Trophoblast cell (in vitro differentiated cells and primary cell): ENCODE measurements at places on chromosomes 16 and 17.

DNA sequence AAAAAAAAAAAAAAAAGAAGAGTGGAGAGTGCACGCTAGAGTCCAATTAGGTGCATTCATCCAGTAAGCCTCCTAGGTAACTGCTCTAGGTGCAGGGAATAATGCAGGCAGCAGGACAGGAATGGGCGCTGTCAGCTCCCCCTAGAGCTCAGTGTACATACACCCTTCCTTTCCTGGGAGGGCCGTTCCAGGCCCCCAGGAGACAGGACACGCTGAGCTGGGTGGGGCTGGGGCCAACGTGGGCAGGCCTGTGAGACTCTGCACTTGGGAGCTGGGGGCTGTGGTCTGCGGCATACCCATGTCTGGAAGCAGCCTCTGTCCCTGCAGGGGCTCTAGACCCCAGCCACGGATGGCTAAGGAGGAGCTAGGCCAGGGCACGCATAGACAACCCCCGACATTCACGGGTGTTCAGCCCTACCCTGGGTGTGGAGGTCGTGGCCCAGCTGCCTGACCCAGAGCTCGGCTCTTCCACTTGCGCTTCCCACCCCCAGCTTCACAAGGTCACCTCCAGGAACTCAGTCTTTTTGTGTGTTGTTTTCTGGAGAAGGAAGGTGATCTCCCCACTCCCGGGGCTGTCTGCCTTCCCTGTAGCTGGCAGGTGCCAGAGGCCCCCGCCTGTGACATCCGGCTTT, 1.0 kb upstream of the ANTKMT start:
- H3K27me3 ChIP-seq = peaks cover 12% of the 10 kb centered on the region
- no peak overlapping the region for H3K4me3 ChIP-seq

DNA sequence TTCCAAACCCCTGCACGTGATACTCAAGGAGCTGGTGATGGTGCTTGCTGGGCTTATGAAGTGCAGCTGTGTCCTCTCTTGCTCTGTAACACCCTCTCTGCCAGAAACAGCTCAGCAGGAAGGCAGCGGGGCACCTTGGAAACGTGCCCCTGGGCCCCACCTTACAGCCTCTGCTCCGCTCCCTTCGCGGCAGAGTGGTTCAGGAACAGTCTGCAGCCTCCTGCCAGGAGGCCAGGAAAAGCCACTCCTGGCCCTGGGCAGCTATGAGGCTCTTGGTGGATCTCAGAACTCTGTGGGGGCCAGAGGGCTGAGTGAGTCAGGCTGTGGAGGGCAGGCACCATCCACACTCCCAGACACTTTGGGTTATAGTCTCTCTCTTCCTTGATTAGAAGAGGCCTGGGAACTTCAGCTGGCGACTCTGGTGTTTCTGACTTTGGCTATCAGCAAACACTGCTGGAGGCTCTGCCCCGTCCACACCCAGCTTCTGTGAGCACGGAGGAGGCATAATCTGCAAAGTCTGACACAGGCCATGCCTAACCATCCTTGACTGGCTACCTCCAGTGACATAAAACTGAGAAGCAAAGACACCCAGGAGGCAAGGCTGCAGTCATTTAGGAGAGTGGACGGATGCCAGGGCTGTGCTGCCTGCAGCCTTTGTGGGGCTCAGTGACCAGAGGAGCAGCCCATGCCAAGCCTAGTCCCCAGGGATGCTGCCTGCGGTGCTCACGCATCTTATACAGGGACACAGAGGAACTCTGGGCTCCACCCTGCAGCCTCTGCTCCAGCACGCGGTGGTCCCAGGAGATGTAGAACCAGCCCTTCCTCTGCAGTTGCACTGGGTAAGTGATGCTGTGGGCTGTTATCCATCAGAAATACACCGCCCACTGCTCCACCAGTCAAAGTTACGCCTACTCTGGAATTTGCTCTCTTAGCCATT, 65.3 kb downstream of the METRNL start:
- no peaks in the 10 kb centered on the region for H3K36me3 ChIP-seq
- no peak overlapping the region for H3K27ac ChIP-seq

GRCh38 chr17:3771140-3771539, 29.8 kb downstream of the ITGAE start:
- no peaks in the 10 kb centered on the region for H3K27me3 ChIP-seq
- H3K27ac ChIP-seq = no peak overlapping the region
- DNase-seq = no peak
- no peak overlapping the region for H3K4me3 ChIP-seq
- no peaks in the 10 kb centered on the region for H3K4me1 ChIP-seq

DNA sequence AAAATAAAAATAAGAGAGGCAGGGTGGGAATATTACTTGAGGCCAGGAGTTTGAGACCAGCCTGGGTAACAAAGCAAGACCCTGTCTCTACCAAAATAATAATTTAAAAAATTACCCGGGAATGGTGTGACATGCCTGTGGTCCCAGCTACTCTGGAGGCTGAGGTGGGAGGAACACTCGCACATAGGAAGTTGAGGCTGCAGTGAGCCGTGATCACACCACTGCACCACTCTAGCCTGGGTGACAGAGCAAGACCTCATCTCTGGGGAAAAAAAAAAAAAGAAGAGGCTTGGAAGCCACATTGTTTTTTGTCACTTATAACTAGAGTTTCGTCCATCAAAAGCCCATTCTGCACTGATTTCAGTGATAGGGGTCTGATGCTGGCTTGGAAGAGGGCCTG, 3.3 kb upstream of the TMEM235 start:
- H3K27ac ChIP-seq = no peak overlapping the region
- H3K36me3 ChIP-seq = peaks cover 16% of the 10 kb centered on the region
- no peak for DNase-seq
- no peak overlapping the region for H3K4me3 ChIP-seq
- peaks cover 23% of the 10 kb centered on the region for H3K27me3 ChIP-seq

- H3K27me3 ChIP-seq = no peaks in the 10 kb centered on the region
- no peaks in the 10 kb centered on the region for H3K36me3 ChIP-seq
- no peak overlapping the region for H3K27ac ChIP-seq
- H3K4me1 ChIP-seq = no peaks in the 10 kb centered on the region
- no peak overlapping the region for H3K4me3 ChIP-seq
These were observed 65.2 kb upstream of the KIF2B start for GRCh38 chr17:53757559-53757958.

- no peaks in the 10 kb centered on the region for H3K27me3 ChIP-seq
- H3K4me1 ChIP-seq = no peaks in the 10 kb centered on the region
- H3K27ac ChIP-seq = no peak overlapping the region
These were observed 143.2 kb upstream of the TNRC6C start for GRCh38 chr17:77815127-77815905.

GRCh38 chr17:8439681-8440080, 4.0 kb downstream of the NDEL1 start:
- peaks cover 8% of the 10 kb centered on the region for H3K36me3 ChIP-seq
- no peak overlapping the region for H3K27ac ChIP-seq
- H3K27me3 ChIP-seq = no peaks in the 10 kb centered on the region
- H3K4me1 ChIP-seq = no peaks in the 10 kb centered on the region
- DNase-seq = no peak

DNA sequence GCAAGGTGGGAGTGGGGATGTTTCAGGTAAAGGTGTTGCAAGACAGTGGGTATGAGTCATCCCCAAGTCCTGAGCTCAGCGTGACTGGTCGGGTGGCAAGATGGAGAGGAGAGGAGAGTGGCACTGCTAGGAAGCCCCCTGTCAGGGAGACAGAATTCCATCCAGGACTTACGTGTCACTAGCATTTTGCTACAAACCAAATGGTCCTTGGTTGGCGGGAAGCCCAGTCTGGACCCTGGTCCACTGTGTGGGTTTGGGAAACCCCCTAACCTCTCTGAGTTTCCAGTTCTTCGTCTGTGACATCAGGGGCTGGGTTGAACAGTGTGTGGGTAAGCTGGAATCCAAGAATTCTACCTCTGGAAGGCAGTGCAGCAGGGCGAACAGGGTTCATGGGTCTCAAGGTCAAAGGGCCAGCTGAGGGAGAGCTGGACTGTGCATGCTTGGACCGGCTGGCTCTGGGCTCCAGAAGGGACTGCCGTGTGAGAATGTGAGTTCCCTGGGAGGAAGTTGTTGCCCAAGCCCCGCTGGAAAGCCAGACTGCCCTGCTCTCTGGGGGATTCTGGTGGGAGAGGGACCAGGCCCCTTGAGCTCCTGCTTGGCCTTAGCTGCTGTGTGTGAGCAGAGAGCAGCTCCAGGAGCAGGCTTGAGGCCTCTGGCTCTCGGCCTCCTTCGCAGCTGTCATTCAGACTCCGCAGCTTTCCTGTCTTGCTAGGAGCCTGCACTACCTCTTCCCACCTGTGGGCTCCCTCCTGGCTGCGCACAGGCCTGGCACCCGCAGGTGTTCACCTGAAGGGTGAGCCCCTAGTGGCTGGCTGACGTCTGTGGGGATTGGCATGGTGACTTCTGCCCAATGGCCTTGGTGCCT, 84.6 kb downstream of the NT5M start:
- no peaks in the 10 kb centered on the region for H3K36me3 ChIP-seq
- DNase-seq = peak; percentile 58
- H3K27me3 ChIP-seq = no peaks in the 10 kb centered on the region
- no peak overlapping the region for H3K27ac ChIP-seq
- H3K4me3 ChIP-seq = no peak overlapping the region

GRCh38 chr16:30874821-30875717, 18.8 kb downstream of the BCL7C start:
- peak; percentile 91 for DNase-seq
- peaks cover 4% of the 10 kb centered on the region for H3K36me3 ChIP-seq
- H3K27me3 ChIP-seq = no peaks in the 10 kb centered on the region

DNA sequence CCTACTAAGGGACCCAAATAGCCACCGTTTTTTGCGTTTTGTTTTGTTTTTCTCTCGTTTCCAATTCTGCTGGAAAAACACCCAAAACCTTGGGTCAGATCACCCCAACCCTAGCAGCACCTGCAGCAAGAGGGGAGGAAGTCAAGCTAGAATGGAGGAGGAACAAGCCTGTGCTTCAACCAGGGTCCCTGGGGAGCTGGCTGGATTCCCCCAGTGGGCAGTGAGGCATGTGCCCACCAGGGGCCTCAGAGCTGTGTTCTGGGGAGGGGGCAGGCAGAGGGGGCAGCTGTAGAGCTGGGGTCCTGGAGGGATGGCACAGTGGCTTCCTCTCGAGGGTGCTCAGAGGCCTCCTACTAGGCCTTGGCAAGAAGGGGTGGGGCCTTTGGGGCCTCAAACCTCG, 6.5 kb downstream of the CD79B start:
- H3K27me3 ChIP-seq = no peaks in the 10 kb centered on the region
- H3K4me3 ChIP-seq = no peak overlapping the region
- DNase-seq = no peak
- no peaks in the 10 kb centered on the region for H3K36me3 ChIP-seq

DNA sequence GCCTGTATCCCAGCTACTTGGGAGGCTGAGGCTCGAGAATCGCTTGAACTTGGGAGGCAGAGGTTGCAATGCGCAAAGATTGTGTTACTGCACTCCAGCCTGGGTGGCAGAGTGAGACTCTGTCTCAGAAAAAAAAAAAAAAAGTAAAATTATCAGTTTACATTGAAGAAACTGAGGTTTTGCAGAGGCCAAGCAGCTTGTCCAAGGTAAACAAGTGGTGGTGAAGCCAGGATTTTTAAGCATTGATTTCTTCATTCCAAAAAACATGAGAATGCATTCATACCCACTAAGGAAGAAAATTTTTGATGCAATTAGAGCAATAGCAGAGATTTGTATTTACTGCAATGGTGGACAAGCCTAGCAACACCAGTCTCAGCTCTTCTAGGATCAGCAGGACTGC, 52.7 kb downstream of the CENPV start:
- no peak for DNase-seq
- H3K4me1 ChIP-seq = peaks cover 5% of the 10 kb centered on the region
- H3K27me3 ChIP-seq = no peaks in the 10 kb centered on the region
- H3K36me3 ChIP-seq = peaks cover 4% of the 10 kb centered on the region

GRCh38 chr17:61179380-61179806, 220.2 kb upstream of the TBX2 start:
- DNase-seq = no peak
- no peaks in the 10 kb centered on the region for H3K27me3 ChIP-seq
- peaks cover 2% of the 10 kb centered on the region for H3K4me1 ChIP-seq
- no peak overlapping the region for H3K27ac ChIP-seq
- H3K36me3 ChIP-seq = no peaks in the 10 kb centered on the region
- no peak overlapping the region for H3K4me3 ChIP-seq

DNA sequence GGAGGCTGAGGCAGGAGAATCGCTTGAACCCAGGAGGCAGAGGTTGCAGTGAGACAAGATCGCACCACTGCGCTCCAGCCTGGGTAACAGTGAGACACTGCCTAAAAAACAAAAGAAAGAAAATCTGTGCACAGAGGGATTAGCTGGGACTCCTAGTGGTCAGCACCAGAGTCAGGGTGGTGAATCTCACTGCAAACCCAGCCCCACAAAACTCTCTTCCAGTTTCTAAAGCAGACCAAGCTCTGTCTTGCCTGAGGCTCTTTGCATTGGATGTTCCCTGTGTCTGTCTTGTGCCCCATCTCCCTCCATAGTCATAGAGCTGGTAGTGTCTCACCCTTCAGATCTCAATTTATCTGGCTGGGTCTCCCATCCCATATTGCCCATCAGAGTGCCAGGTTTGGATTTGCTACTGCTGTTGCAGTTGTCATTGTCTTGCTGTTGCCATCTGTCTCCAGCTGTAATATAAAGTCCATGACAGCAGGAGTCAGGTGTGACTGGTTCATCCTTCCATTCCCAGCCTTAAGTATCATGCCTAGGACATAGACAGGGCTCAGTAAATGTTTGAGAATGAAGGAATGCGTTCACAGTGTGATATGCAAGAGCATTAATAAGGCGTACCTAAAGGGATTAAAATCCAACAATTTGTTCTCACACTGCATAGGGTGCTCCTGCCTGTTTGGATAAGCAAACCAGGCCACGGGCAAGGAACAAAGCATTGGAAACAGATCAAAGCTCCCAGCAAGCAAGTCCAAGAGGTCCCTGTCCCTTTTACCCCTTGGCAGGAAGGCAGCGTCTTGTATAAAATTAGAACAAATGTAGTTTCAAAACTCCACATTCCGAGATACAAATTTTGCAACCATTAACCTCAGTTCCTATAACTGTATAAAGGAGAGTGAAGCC, 614.6 kb upstream of the CDH5 start:
- H3K36me3 ChIP-seq = no peaks in the 10 kb centered on the region
- H3K27me3 ChIP-seq = no peaks in the 10 kb centered on the region
- DNase-seq = no peak
- H3K27ac ChIP-seq = no peak overlapping the region

GRCh38 chr17:51711581-51711980, 446.9 kb downstream of the CA10 start:
- no peak overlapping the region for H3K27ac ChIP-seq
- no peak overlapping the region for H3K4me3 ChIP-seq
- peaks cover 1% of the 10 kb centered on the region for H3K4me1 ChIP-seq
- H3K36me3 ChIP-seq = no peaks in the 10 kb centered on the region
- H3K27me3 ChIP-seq = no peaks in the 10 kb centered on the region

GRCh38 chr17:45841883-45842525, 2.7 kb upstream of the SPPL2C start:
- no peaks in the 10 kb centered on the region for H3K36me3 ChIP-seq
- no peak overlapping the region for H3K27ac ChIP-seq
- no peaks in the 10 kb centered on the region for H3K4me1 ChIP-seq
